ENCODE measurements at places on chromosomes 13 and 19.

DNA sequence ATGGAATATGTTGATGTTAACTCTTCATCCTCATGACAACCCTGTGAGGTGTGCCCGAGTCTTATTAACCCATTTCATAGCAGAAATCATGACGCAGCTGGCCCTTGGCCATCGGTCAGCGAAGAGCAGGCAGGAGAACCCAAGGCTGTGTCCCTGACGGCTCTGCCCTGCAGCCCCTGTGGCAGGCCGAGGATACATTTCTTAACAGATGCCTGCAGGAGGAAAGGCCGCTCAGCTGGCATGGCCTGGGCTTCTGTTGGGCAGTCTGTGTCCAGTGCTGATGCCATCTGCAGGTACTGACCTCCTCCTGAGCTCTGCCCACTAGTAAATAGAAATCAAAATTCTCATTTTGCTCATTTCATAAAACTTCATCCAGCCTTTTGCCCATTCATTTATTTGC, 35.4 kb upstream of the MCF2L start:
- no peak for DNase-seq

GRCh38 chr13:61700620-61701019, 285.0 kb upstream of the PCDH20 start:
- DNase-seq = no peak

DNA sequence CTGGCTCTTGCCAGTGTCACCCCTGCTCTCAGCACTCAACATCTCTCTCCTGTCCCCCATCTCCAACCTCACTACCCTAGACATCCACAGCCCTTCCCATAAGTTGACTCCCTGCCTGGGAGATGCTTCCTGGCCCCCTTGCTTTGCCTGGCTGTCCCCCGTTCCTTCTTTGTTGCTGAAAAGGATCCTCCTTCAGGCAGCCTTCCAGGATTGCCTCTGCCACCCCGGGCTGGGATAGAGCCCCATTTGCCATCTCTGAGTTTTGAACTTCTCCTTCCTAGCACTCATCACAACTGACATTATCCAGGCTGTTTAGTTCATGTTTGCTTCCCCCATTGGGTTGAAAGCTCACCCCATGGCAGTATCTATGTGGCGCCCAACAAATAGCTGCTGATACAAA, 20.0 kb downstream of the CPAMD8 start:
- DNase-seq = no peak

DNA sequence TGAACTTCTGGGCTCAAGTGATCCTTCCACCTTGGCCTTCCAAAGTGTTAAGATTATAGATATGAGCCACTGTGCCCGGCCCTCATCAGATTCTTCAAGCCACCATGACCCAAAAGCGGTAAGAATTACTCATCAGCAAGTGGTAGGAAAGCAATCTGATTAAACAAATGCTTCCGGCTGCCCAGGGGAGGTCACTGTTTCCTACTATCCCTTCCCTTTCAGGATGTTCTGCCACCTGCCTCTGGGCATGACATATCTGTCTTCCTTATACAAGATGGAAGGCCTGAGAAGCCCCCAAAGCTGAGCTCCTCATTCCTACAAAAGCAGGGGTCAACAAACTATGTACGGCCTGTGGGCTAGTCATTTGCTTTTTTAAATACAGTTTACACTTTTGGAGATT, 7.0 kb downstream of the ABHD8 start:
- DNase-seq = no peak

DNA sequence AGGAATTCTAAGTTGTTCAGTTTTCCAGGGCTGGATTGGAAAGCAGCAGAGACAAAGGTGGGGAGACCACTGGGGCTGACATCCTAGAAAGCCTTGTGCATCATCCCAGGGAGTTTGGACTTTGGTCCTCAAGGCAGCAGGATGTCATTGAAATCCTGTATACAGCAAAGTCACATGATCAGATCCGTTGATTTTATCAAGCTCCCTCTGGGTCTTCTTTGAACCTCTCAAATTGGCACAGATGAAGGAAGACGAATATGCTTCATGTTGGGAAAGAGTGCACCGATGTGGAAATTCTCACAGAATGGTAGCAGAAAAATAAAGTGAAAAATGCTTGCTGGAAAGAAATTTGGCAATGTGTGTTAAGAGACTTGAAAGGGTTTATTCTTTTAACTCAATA, 149.8 kb upstream of the TMTC4 start:
- DNase-seq = no peak

GRCh38 chr19:29800100-29800825, 11.5 kb upstream of the CCNE1 start:
- DNase-seq = no peak
